ENCODE measurements at places on chromosomes 5 and 9.

GRCh38 chr5:50646591-50646990 is 19.8 kb upstream of the PARP8 start:
- DNase-seq = no peak

DNA sequence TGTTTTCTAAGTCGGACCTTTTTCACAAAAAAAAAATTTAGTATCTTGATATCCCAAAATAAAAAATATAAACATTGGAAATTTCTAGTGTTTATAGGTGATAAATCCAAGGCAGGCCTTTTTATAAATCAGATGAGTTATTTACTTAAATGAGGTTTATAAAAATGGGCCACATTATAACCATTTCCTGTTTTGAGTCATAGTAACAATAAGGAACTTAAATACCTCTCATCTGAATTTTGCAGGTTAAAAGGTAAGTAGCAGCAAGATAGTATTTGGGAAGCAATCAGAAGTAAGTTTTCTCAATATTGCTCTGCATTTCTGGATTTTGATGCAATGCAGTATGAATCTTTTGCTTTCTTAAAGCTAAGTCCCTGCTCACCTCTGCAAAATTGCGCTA is 3.9 kb downstream of the SPTAN1 start:
- DNase-seq = no peak

DNA sequence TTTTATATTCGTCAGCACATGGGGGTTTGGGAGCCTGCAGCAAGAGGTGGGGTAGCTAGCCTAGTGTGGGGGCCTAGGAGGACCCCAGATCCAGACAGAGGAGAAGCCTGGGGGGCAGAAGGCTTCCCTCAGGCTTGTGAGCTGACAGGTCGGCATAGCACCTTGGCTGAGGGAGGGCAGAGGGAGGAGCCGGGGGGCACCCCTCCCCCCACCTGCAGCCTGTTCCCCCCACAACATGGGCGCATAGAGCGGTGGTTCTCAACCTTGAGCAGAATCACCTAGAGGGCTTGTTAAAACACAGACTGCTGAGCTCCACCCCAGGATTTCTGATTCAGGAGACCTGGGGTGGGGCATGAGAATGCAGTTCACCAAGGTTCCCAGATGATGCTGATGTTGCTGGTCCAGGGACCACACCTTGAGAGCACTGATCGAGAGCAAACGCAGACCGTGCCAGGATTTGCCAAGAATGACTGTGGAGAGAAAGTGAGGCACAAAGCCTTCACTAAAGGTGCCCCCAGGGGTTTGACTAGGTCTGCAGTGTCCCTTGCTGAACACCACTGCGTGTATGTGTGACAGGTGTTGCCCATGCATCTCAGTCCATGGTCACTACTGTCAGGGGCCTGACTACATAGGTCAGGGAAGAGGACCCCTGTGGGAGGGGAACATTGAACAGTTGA is 163.3 kb downstream of the MACROH2A1 start:
- no peak for DNase-seq

- DNase-seq = no peak
These were observed 30.0 kb downstream of the STRBP start for GRCh38 chr9:123238365-123238764.

DNA sequence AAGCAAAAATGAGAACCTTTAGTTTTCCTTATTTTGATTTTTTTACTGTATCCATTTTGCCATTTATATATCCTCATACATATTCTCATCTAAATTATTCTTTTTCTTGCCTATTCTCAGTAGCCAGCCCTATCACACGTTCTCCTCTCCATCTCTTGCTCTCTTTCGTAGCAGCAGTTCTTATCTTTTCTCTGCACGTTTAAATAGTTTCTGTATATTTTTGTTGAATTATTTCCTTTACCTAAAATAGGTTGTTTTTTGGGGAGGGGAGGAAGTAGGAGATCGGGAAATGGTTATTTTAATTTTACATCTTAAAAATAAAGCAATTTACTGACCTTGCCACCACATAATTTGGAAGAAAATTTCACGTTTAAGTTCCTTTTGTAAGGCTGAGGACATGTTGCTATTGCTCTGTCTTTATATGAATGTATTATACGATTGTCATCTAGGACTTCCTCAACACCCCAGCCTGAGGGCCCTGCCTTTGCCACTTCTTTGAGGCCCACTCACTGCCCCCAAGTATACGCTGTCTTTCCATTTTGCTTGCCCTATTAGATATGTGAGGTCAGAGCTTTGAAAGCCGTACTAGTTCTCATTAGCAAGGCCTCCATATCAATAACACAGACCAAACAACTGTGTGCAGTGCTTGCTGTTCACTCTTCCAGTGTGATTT is 140.3 kb downstream of the GNAQ start:
- no peak for DNase-seq

DNA sequence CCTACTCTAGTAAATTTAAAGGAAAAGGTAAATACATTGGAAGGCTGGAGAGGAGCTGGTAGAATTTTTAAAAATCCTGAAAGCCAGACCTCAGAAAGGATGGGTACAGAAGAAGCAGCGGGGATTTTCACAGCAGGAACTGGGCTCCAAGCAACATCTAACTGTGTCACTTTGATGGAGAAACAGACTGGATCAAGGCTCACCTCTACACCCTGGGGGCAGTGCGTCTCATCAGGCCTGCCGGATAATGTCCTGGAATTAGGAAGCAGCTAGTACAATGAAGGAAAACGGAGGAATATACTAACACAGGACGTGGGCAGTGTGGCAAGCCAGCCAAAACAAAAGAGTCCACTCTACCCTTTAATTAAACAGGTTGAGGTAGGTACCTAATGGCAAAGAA is 463.6 kb downstream of the TAF11L14 start:
- no peak for DNase-seq

DNA sequence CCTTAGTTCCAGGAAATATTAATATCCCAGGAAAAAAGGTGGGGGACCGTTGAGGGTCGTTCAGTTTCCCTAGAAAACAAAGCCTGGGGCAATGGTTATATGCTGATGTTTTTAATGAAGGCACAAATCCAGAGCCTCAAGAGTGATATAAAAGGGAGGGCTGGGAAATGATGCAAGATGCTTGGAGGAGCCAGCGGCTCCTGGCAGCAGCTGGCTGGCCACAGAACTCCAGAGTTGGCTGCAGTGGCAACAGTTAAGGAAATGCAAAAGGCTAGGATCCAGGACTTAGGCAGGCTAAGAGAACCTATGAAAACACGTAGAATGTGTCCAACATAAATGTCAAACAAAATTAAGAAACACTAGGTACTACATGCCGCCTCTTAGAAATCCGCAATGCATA is 31.0 kb upstream of the B4GALT1 start:
- DNase-seq = no peak

GRCh38 chr5:9765419-9766140 is 135.4 kb upstream of the TAS2R1 start:
- DNase-seq = no peak

DNA sequence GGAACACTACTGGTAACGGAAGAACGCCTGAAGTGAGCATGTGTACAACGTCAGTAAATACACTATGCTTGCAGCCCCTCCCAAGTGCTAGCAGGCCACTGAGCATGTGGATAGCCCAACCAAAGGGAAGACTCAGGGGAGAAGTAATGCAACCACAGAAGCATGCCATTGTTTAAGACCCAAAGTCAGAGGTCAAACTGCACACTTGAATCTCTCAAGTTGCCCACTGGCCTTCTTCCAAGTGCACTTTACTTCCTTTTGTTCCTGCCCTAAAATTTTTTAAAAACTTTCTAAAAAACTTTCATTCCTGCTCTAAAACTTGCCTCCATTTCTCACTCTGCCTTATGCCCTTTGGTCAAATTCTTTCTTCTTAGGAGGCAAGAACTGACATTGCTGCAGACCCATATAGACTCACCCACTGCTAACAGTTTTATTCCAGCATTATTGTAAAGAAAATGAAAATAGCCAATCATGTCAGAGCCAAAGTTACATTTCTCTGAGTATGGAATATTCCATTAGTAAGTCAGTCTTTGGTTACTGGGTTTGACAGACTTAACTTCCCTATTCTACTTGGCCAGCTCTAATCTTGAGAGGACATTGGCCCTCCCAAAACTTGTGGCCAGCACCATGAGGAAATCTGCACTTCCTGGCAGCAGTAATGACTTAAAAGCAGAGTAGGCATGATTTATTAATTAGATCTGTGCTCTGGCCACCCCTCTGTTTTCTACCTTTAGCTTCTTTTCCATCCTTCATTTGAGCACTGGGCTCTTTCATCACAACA is 76.9 kb downstream of the TSSK1B start:
- no peak for DNase-seq

GRCh38 chr5:171895081-171895480 is 109.5 kb downstream of the SMIM23 start:
- no peak for DNase-seq

DNA sequence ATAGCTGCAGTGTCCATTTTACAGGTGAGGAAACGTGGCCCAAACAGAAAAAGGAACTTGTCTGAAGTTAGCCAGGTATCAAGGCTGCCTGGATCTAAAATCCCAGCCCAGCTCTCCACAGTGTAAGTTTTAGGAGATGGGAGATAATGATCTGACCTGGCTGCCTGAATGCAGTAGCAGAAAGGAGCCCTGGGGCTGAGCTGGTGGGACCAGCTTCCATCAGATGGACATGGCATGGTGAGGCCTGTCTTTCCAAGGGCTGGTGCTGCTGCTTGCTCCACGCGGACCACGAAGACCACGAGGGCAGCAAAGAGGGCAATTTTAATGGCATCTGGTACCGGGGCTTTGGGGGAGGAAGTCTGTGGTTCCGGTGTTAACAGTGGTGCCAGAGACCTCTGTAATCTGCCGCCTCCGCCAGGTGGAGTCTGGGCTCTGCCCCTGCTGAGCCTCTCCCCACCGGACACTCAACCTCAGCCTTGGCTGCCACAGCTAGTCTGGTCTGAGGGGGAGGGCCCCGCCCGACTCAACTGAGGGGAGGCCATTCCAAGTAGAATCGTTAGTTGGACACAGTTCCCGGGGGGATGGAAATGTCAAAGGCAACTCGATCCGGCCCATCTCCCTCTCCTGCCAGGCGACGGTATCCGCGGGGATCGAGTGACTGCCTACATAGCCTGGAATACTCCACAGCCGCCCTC is 650 bp downstream of the MYORG start:
- peak; percentile 77 for DNase-seq

DNA sequence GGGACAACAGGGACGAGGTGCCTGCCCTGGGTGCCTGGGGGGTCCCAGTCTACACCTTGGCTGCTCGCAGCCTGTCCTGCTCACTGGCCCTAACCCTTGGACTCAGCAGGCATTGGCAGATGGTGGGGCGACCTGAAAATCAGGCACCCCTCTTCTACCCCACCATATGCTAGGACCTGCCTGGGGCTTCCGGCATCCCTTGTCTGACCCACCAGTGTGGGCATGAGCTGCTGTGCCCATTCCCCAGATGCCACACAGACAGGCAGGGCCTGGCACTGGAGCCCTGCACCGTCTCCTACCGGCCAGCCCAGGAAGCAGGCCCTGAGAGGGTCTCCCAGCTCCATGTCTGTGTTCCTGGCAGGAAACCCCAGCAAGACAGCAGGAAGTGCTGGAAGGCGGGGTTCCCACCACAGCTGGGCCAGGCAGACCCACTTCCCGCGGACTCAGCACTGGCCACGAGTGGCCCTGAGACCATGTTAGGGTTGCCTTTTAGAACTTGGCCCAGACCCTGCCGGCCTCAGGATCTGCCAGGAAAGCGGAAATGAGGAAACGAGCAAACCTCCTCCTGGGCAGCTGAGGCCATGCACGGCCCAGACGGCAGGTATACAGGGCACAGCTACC is 3.1 kb downstream of the NINJ1 start:
- no peak for DNase-seq

DNA sequence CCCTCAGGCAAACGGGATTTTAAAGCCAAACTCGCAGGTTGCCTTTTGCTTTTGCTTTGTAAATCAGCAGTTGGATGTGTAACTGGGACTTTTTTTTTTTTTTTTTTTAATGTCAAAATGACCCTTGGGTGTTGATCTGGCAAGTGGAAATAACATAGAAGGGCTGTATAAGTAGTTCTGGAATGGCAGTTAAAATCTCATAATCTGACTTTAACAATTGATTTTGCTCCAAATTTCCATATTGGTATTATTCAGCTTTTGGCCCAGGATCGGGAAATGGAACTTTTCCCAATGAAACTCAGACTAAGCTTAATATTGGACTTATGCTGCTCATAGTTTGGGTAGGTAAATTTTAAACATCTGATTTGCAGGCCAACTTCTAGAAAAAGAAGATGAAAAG is 346.8 kb upstream of the NUDT12 start:
- no peak for DNase-seq

- DNase-seq = no peak
These were observed 253.4 kb downstream of the TRPM3 start for GRCh38 chr9:70868041-70868440.

DNA sequence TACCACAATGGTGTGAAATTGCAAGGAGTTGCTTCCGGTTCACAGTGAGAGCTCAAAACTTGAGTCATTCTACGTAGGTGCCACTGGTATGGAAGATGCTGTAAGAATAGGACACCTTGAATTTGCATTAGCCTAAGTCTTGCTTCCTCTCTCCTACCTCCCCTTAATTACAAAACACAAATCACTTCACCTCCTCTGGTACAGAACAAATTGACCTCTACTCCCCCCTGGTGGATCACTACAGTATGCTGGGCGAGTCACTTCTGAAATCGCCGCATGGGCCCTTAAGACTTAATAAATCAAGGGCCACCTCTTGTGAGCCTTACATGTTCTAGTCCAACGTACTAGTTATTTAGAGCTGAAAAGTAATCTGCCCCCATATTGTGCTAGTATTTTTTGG is 145.3 kb upstream of the SMARCA2 start:
- DNase-seq = peak; percentile 86

DNA sequence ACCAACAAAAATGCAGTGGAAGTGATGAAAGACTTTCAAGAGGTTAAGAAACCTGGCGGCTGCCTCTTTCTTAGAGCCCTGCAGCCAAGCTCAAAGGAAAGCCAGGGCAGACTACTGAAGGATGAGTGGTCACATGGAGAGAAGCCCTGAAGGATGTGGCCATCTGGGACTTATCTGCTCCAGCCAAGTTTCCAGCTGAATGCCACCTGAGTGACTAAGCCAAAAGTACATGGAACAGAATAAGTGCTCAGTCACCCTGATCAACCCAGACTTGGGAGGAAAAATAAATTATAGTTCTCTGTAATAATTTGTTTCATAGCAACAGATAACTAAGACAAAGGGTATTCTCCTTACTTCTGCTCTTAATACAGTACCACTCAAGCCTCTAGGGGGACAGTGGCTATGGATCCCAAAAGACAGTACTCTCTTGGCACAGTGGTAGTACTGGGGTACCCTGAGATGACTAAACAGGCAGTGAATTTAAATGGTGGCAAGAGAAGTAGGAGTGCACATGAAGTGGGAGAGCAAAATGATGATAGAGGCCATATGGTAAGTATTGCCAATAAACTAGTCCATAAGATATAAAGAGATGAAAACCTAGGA is 182.3 kb downstream of the ELAVL2 start:
- no peak for DNase-seq

GRCh38 chr5:98096155-98096554 is 677.3 kb upstream of the RGMB start:
- no peak for DNase-seq
